ENCODE measurements at places on chromosomes 2 and 18. TPM values are rescaled to one million over a fixed set of nuclear protein-coding genes. Genes with fewer than 3 reads are reported as not detected.
A peak's percentile ranks its signal among the peaks of the same experiment; 100 is the strongest.

GRCh38 chr2:127718271-127718670, 17.0 kb downstream of the SFT2D3 start:
- DNase-seq: no peak

- no peak for DNase-seq
Observed at GRCh38 chr2:150126143-150126740, 361.2 kb downstream of the RND3 start.

DNA sequence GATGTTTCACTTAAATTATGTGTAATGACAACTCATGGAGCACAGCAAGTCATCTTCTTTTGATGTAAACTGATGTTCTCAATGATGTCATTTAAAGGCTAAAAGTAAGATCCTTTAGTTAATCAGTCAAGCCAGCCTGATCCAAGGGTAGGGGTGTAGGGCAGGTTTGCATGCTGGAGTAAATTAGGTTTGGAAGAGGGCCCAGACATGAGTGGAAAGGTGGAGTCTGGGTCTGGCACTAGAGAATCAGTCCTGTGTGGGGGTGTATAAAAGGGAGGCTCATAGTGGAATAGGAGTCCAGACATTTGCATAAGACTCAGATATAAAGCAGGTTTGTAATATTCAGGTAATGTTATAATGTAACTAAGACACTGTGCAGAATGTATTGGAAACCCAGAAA, 88.8 kb upstream of the NYAP2 start:
- DNase-seq: no peak

- no peak for DNase-seq
Observed at GRCh38 chr2:30985493-30986230, 152.6 kb downstream of the GALNT14 start.

- DNase-seq: no peak
Observed at GRCh38 chr2:71538656-71539265, 85.4 kb downstream of the DYSF start.

DNA sequence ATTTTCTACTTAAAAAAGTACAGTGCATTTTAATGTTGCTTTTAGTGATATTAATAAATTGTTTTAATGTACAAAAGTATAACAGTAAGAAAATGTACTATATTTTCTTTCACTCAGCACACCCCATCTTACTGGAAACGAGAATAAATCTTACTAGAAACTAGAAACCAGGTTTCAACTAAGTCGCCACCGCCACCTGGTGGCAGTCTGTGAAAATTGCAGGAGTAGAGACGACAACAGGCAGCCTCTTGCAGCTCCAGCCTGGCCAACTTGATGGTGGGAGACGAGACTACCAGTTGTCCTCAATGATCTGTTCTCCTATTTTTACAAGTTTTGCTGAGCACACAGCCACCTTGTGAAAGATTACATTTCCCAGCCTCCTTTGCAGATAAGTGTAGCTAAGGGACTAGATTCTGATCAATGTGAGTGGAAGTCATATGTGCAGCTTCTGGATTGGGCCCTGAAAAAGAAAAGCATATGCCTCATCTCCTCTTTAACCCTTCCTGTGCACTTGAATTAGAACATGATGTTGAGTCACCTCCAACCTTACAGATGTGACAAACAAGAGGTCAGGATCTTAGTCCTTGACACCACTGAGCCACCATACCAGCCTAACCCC, 8.7 kb downstream of the OTOF start:
- peak; percentile 59 for DNase-seq

- DNase-seq: no peak
Observed at GRCh38 chr2:239212121-239212928, 188.5 kb downstream of the HDAC4 start.

- no peak for DNase-seq
Observed at GRCh38 chr2:232636788-232637420, 3.5 kb downstream of the EFHD1 start.

DNA sequence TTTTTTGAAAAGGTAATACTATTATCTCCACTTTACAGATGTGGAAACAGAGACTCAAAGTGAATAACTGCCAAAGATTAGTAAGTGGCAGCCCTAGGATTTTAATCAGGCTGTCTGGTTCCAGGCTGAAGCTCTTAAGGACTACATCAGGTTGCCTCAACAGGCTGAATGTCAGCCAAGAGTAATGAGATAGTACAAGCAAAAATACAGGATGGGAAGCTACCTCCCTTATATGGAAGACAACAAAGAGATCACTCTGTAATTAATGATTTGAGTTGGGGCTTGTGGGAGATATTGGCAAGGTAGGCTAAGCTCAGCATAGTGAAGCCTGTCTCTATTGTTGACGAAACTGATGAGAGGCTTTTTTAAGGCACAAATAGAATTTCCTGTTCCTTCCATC, 323.1 kb downstream of the KCNJ3 start:
- no peak for DNase-seq

GRCh38 chr2:44767691-44768090, 173.8 kb upstream of the SIX3 start:
- no peak for DNase-seq

DNA sequence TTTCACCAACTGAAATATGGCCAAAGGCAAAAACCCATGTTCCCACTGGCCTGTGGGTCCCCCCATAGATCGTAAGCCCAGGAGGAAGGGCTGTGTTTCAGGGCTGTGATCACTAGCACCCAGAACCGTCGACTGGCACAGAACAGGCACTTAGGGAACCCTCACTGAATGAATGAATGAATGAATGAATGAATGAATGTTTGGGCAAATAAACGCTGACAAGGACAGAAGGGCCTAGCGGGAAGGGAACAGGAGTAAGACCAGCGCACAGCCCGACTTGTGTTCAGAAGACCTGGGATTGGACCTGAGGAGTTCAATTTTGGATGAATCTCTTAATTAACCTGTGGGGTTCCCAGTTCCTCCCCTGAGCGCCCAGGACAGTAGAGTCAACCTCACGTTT, 76.2 kb downstream of the TPO start:
- DNase-seq: no peak

DNA sequence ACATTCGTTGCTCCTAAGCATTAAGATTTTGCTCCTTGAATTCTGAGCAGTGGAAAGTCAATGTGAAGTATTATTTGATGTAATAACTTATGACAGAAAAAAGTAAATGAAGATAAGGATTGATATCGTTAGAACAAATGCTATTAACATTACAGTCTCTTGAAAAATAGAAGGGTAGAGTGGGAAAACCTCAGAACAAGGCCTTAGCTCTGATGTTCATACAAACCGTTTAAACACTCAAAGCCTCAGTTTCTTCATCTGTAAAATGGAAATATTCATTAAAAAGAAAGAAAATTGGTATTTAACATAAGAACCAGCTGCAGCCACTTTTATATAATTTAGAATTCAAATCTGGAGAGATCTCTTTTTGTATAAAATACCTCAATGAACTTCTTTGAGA, 250.4 kb upstream of the NCKAP5 start:
- DNase-seq: no peak

- DNase-seq: no peak
Observed at GRCh38 chr2:39153312-39153711, 32.5 kb upstream of the SOS1 start.

- DNase-seq: peak; percentile 4
Observed at GRCh38 chr2:158391876-158392275, 64.7 kb downstream of the CCDC148 start.

- DNase-seq: no peak
Observed at GRCh38 chr18:67292814-67293213, 223.7 kb downstream of the DSEL start.

- no peak for DNase-seq
Observed at GRCh38 chr2:206410714-206411113, 32.6 kb upstream of the ADAM23 start.

DNA sequence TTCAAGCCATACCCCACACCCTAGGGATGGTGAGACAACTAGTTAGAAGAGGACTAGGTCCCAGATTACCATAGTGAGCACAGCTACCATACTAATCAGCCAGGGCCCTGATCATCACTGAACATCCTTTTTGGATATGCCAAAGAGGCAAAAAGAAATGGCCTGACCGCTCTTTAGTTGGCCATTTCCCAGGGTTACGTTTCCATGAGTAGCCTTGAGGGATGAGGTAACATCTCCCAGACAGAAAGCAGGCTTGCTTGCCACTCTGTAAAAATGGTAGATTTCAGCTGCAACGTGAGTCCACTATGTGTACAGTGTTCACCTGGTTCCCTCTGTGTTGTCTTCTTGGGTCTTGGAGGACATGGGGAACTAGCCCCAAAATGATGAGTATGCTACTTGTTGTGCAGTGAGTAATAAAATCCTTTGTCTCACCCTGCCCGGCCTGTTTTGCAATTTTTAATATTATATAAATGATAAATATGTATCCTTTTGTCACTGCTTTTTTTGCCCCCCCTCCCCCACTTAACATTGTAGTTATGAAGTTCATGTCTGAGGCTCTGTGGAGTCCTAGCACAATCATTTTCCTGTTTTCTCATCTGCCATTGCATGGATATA, 8.9 kb upstream of the GALM start:
- no peak for DNase-seq

DNA sequence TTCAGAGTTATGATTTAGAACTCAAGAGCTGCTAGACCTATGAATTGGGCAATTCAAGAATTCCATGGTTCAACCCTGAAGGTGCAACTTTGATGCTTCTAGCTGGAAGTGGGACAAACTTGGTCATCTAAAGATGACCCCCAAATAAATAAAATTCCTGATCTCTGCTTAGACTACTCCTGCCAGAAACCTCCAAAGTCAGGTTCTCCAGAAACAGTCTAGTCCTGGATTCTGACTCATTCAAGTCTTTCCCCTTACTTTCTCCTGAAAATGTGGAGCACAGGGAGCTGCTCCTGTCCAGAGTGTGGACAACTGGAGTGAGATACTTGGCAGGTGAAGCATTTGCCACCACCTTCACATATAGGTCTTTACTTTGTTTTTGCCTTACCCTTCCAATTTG, 557.7 kb upstream of the TNP1 start:
- DNase-seq: no peak

- peak; percentile 92 for DNase-seq
Observed at GRCh38 chr2:112812318-112813267, 24.0 kb downstream of the IL1B start.

GRCh38 chr2:189236066-189236465, 56.5 kb upstream of the COL5A2 start:
- no peak for DNase-seq

- DNase-seq: no peak
Observed at GRCh38 chr2:3741867-3742602, 38.7 kb downstream of the DCDC2C start.

GRCh38 chr2:124804014-124804940, 779.2 kb downstream of the CNTNAP5 start:
- DNase-seq: peak; percentile 25

- DNase-seq: peak; percentile 28
Observed at GRCh38 chr2:111634995-111635538, 248.9 kb downstream of the ANAPC1 start.

ALPG gene
- total RNA-seq: not detected

ACOXL gene
- not detected for total RNA-seq

CYTIP gene
- under 0.01 TPM for total RNA-seq

CAD gene
- total RNA-seq: 43.8 TPM

GATA6 gene
- total RNA-seq: 5.2 TPM

KCNS3 gene
- 7.4 TPM for total RNA-seq

ACMSD gene
- total RNA-seq: not detected
